Fibroblast of lung (primary cell): ENCODE measurements at places on chromosomes 7 and 10.

- no peak for DNase-seq
These were observed 7.5 kb upstream of the OPTN start for GRCh38 chr10:13092291-13093102.

GRCh38 chr7:5574770-5575269 lies 151.2 kb upstream of the TNRC18 start:
- DNase-seq, result no peak

DNA sequence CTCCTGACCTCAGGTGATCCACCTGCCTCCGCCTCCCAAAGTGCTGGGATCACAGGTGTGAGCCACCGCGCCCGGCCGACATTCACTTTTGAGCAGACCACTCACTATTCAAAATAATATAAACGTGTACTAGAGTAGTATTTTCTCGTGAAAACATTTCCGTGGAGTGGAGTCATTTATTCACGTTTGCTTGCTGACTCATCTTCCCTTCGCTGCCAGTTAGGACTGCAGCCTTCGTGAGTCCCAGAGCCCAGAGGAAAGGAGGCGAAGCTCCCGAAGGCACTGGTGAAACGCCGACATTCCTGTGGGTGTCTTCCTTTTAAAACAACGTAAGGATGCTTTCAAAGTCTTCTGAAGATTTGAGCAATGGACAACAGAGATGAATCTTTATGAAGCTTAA lies 10.9 kb upstream of the INPP5A start:
- DNase-seq, result peak; percentile 88

GRCh38 chr10:76311752-76312636 lies 880.6 kb downstream of the LRMDA start:
- no peak for DNase-seq

GRCh38 chr10:62112963-62113362 lies 155.7 kb downstream of the RTKN2 start:
- no peak for DNase-seq

DNA sequence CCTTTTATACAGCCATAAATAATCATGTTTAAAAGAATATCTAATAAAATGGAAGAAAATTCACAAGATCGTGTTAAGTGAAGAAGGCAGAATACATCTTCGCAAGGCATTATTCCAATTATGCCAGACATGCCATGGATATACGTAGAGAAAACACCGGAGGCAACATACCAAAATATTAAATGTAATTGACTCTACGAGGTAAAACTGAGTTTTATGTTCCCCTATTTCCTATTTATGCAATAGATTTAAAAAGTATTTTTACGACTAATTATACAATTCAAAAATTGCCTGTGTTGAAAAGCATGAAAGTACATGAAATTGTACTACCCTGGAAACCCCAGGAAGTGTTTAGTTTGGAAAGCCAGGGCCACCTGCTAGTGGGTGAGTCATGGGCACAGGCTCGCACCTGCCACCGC lies 936 bp upstream of the REPIN1 start:
- peak; percentile 59 for DNase-seq

DNA sequence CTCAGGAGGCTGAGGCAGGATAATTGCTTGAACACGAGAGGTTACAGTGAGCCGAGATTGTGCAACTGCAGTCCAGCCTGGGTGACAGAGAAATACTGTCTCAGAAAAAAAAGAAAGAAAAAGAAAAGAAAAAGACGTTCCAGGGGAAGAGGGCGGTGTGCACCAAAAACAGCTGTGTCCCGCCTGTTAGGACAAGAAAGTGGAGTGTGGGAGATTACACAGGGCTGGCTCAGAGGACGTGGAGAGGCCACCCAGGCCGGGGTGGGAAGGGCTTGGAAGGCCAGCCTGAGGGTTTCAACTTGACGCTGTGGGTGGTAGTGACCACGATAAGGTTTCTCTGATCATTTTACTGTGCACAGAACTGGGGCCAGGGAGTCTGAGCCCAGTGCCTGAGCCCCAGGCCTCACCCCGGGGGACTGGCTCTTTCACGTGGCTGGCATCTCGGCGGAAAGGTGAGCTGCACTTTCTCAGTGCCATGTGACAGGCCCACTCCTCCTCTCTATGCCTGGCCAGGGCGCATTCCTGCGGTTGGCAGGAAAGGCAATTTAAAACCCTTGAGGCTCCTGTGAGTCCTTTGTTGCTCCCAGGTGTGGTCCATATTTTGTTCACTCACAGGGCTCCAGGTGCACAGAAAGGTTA lies 13.9 kb downstream of the RHBDD2 start:
- DNase-seq, result peak; percentile 38

- DNase-seq, result no peak
These were observed 1011.2 kb downstream of the KCNMA1 start for GRCh38 chr10:76626386-76626785.

DNA sequence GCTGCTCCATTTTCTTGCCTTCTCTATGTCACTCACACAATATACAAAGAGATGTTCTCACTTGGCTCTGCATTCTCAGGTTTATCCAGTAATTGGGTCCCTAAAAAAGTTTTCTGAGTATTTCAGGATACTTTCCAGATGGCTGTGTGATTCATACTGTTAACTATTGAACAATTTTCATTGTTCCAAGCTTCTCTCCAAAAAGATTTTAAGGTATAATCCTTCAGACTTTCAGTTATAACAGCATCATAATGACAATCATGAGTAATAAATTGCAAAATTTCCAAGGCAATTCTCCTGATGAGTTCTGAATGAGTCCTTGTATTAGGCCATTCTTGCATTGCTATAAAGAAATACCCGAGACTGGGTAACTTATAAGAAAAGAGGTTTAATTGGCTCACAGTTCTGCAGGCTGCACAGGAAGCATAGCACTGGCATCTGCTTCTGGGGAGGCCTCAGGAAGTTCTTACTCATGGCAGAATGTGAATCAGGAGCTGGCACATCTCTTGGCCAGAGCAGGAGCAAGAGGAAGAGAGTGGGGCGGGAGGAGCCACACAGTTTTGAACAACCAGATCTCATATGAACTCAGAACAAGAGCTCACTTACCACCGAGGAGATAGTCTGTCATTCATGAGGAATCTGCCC lies 148.1 kb downstream of the SLC16A9 start:
- DNase-seq, result peak; percentile 26
